Posterior cingulate gyrus (tissue), 11 donors: ENCODE measurements at places on chromosomes 6 and 20.

DNA sequence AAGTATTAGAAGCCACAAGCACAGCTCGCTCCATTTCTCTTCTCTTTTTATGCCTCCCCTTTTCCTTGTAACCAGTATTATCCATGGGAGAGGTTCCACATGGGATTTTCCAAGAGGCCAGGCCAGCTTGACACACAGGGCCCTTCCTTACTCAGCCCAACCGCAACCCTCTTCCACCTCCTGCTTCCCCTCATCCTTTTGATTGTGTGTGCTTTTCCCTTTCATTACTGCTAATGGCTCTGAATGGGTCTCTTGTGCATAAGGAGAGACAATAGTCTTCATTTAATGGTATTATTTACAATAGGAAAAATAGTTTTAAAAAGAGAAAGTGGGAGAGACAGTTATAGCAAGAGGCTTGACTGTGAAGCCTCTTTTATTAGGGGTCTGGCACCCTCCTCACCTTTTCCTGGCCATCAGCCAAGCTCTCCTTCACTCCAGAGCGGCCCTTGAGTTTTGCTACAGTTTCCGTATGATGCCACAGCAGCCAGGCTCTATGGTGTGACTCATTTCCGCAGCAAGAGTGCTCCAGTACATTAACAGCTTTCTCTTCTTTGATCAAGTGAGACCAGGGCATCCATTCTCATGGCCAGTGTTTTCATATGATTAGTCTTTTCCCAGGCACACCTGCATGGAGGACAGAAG lies 579.5 kb downstream of the TFAP2B start:
- DNase-seq, result no peak

DNA sequence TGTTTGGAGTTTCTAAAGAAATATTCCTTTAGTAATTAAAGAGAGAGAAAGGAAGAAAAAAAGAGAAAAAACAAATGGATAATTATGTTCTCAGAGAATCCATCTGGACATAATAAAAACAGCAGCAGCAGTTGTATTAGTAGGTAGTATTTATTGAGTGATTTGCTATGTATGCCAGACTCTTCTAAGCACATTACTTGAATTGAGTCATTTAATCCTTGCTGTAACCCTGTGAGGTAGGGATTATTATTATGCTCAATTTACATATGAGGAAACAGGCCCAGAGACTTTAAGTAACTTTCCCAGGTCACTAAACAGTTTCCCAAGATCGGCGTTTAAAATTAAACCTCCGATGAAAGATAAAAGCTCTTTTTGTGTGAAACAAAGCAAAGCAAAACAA lies 238.8 kb downstream of the TSHZ2 start:
- no peak for DNase-seq

DNA sequence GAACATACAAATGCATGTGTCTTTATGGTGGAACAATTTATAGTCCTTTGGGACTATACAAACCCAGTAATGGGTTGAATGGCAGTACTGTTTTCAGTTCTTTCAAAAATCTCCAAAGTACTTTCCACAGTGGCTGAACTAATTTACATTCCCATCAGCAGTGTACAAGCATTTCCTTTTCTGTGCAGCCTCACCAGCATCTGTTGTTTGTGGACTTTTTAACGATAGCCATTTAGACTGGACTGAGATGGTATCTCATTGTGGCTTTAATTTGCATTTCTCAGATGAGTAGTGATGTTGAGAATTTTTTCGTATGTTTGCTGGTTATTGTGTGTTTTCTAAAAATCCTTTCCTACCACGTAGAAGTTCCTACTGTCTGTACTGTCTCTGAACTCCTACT lies 327.2 kb upstream of the ZFP64 start:
- DNase-seq, result no peak

- DNase-seq, result no peak
These were observed 292.6 kb downstream of the CLVS2 start for GRCh38 chr6:123288649-123289048.

DNA sequence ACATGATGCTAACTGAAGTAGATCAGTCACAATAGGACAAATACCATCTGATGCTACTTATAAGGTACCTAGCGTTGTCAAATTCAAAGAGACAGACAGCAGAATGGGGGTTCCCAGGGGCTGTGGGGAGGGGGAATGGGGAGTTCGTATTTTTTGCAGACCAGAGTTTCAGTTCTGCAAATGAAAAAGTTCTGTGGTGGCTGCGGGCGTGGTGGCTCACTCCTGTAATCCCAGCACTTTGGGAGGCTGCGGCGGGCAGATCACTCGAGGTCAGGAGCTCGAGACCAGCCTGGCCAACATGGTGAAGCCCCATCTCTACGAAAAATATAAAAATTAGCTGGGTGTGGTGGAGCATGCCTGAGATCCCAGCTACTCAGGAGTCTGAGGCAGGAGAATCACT lies 68.1 kb downstream of the SLC22A23 start:
- DNase-seq, result no peak

DNA sequence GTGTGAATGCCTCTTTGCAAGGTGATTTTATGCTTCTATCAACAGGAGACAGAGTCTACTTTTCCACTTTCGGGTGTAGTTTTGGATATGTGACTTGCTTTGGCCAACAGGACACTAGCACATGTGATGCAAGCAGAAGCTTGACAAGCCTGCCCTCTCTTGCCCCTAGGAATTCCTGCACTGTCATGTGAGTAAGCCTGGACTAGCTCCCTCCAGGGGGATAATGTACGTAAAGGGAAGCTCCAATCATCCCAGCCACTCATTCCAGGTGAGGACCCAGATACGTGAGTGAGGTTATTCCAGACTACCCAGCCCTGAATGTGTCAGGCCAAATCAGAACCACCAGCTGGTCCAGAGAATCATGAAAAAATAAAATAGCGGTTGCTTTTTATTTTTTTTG lies 33.3 kb downstream of the BEND3 start:
- no peak for DNase-seq

GRCh38 chr20:50027611-50028105 lies 44.9 kb downstream of the SNAI1 start:
- DNase-seq, result peak; percentile 36

- no peak for DNase-seq
These were observed 59.9 kb upstream of the MAP3K4 start for GRCh38 chr6:160931378-160932310.

DNA sequence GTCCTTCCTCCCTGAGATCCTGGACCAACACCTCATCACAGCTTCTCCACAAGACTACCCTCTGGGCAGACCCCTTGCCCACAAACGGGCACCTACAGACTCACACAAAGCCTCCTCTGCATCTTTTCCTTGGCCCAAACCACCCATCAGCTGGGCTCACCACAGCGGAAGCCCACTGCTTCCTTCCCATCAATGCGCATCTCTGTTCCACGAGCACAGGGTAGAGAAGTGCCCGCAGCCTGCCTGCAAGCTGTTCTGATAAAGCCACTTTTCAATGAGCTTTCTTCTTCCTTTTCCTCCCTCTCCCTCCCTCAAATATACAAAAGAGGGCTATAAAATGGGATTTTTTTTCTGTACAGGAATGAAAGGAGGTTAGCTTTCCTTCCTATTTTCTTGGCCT lies 111.2 kb downstream of the NFATC2 start:
- no peak for DNase-seq

- DNase-seq, result no peak
These were observed 76.0 kb downstream of the MKKS start for GRCh38 chr20:10357974-10358373.

GRCh38 chr6:126307849-126308248 lies 32.1 kb upstream of the CENPW start:
- no peak for DNase-seq

- DNase-seq, result no peak
These were observed 235.0 kb downstream of the TTLL2 start for GRCh38 chr6:167559675-167560479.

- DNase-seq, result no peak
These were observed 1.9 kb downstream of the SLC32A1 start for GRCh38 chr20:38725931-38726803.

GRCh38 chr6:157597461-157598312 lies 216.7 kb downstream of the ZDHHC14 start:
- DNase-seq, result no peak

DNA sequence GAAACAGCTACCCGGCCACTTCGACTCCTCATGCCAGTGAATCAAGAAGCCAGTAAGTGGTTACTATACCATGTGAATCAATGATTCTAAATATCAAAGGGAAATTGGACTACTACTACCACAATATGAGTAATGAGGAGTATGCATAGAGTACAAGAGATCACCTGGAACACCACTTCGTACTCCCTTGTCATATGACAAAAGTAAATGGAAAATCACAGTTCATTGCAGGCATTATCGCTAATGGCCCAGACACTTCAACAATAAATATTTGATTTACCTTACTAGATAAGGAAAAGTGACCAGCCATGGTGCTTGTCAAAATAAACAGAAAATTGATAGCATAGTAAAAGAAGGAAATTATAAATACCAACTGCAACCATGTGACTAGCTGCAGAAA lies 73.1 kb downstream of the BMP5 start:
- no peak for DNase-seq

- no peak for DNase-seq
These were observed 618.6 kb downstream of the CBLN4 start for GRCh38 chr20:55386686-55387085.

GRCh38 chr20:36854348-36855240 lies 21.3 kb upstream of the TLDC2 start:
- no peak for DNase-seq

DNA sequence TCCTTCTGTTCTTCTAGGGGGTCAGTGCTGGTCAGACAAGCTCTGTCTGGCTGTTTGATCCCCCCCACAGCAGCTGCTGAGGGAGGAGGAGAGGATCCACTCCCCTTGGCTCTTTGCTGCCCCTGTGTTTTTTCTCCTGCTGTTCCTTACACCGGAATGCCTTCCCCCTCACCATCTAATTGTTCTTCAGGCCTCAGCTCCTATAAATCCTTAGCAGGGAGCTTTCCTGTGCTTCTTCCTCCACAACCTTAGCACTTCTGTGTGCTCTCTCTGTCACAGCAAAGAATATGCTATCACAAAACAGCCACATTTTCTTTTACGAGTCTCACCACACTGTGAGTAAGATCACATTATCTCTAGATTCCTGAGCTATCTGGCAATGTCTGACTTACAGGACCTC lies 196.6 kb downstream of the OTOR start:
- no peak for DNase-seq
